ENCODE measurements at places on chromosomes 2 and 18.

GRCh38 chr2:238697193-238698071, 150.5 kb upstream of the TWIST2 start:
- DNase-seq: no peak

- DNase-seq: no peak
These were observed 623.1 kb upstream of the HS6ST1 start for GRCh38 chr2:128941751-128942150.

DNA sequence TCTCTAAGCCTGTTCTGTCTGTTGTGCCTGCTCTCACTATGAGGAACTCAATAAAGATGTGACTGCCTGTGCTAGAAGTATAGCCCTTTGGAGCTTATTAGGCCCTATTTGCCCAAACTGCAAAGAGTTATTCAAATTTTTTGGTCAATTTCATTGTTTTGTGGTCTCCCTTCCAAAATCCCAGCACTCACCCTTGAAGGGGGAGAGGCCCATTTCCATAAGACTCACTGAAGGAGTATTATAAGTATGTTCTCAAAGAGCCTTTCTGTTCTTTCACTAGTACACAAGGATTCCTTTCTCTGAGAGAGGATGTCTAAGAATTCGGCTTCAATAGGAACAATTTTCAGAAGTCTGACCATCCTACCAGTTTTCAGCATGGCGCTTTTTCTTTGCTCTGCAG, 641.9 kb upstream of the REG3G start:
- peak; percentile 31 for DNase-seq

GRCh38 chr18:53458944-53459580, 765.4 kb downstream of the MBD2 start:
- DNase-seq: no peak

DNA sequence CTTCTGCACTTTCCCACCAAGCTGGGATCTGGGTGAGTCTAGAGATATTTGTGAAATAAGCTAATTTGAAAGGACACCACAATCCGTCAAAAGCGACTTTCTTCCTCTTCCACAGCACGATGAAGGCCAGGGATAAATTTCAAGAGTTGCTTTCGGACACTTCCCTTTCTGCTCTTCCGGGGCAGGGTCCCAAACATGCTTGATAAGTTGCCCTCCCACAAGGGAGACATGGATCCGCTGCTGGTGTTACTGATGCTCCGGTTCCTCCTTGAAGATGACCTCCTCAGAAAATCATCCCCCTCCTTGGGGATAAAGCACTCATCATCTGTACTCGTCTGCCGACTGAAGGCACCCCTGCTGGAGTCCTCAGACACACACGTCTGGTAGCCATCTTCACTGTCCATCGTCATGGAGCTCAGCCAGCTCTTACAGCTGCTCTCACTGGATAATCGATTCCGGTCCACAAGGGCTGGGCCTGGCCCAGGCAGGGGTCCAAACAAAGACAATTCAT, 28.2 kb downstream of the CYTIP start:
- DNase-seq: no peak

All from RPMI7951 (cell line).